CD4-positive, alpha-beta T cell treated with Interleukin-15 for 4 hours (primary cell): ENCODE measurements at places on chromosomes 7 and 10.

DNA sequence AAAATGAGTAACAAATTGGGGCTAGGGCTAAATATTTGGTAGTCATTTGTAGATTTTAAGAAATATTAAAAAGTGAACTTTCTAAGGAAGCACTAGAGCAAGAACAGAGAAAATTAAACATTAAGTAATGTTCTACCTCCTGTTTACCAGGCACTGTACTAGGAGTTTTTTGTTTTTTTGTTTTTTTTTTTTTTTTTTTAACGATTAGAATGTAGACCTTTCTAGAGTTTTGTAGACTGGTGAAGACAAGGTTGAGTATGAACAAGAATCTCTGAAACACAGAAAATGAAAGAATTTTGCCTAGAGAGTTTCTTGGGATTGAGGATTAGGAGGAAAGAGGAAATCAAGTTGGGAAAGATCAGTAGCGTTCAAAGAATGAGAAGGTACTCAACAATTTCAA, 73.6 kb downstream of the SLC37A3 start:
- no peak for DNase-seq

GRCh38 chr10:108783897-108784296, 1139.4 kb downstream of the XPNPEP1 start:
- no peak for DNase-seq

DNA sequence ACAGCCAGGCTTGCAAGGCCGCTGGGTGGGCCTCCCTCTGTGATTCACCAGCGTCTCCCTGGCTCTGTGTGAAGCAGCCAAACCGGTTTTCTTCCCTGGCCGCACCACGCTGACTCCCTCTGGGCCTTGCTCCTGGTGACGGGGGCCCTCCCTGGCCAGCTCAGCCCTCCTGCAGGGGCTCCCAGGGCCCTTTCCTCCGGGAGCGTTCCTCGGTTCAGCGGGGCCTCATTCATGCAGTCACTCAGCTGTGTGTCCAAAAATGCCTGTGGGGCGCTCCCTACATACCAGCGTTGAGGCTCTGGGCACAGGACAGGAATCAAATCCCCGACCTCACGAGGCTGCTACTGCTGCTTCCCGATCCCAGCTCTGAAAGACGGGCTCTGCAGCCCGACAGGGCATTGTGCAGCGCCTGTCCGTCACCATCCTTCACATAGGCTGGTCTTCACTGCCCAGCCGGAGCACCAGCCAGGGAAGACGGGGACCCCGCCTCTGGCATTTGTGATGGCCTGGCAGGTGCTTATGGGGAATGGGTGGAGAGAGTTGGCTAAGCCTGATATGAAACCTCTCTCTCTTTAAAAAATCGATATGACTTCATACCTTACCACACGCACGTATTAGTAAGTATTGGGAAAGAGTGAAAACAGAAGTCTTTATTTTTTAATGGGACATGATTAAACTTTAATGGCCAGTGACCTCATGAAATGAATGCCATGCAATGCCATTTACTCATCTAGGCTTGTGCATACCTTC, 110.0 kb upstream of the SHH start:
- no peak for DNase-seq

DNA sequence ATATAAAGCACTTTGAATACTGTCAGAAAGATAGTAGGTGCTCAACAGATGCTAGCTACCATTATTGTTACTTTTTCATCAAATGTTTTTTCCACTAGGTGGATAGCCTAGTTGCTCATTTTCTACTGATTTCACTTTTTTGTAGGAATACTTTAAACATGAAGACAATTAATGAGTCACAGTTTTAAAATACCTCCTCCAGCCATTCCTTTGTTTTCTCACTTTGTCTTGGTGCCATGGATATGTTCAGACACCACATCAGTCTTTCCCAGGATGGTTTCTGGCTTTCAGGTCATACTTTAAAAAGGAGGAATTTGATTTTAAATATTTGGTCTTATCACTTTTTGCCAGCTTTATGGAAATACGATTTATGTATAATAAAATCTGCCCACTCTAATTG, 147.1 kb upstream of the MGMT start:
- DNase-seq: no peak

DNA sequence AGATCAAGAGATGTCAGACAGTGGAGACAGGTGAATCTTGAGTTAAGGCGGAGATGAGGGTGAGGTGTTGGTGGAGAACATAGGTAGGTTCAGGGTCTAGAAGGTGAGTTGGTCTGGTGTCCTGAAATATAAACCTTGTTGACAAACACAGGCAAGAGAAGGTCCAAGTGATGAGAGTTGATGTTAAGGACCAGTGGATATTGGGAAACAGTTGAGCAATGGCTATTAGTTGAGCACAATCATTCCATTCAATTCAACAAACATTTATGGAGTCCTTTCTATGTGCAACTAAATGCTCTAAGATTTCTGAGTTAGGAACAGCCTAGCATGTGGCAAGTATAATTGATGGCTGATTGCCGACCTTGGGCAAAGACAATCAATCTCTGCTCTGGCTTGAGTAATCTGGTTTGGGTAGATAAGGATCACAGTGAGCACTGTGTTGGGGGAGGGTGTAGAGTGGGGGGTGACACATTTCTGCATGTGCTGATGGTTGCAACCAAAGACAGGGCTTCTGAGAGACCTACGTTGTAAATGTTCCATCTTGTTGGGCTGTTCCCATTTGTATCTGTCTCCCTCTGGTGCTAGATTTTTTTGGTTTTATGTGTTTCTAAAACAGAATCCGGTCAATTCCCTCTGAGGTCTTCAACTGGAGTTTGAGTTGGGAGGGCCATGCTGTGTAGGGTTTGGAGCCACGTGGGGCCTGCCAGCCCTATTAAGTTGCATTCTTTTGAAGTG, 201.1 kb downstream of the BAMBI start:
- DNase-seq: no peak

GRCh38 chr7:72334066-72334465, 78.1 kb downstream of the CALN1 start:
- DNase-seq: no peak

GRCh38 chr10:74122060-74122459, 28.6 kb downstream of the AP3M1 start:
- DNase-seq: no peak

- no peak for DNase-seq
Measured at GRCh38 chr10:14728346-14728745, 46.4 kb downstream of the FAM107B start.

DNA sequence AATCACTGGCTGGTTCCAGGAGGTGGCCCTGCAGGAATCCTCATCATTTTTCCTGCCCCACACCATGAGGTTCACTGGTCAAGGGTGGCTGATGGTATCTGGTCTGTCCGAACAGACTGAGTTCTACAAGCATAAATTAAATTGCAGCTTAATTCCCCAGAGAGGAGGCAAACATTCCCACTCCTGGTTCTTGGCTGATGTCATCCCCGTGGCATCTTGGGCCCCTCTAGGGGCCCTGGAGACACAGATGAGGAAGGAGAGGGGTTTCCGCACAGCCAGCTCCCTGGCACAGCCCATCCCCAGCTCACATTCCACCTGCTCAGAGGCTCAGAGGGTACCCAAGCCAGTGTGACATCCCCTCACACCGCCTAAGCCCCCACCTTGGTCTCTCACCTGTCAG, 5.3 kb upstream of the KLRG2 start:
- no peak for DNase-seq
